ENCODE measurements at places on chromosomes 1 and 21. TPM values are rescaled to one million over a fixed set of nuclear protein-coding genes. Genes with fewer than 3 reads are reported as not detected.

The ARHGEF11 gene
- 38.4 TPM for total RNA-seq

The TSTD1 gene
- 42.6 TPM for total RNA-seq

The S100B gene
- total RNA-seq: 6.9 TPM

The RPS6KC1 gene
- total RNA-seq: 85.6 TPM

The ZSWIM5 gene
- 22.6 TPM for total RNA-seq

The NUAK2 gene
- 1.1 TPM for total RNA-seq

DNA sequence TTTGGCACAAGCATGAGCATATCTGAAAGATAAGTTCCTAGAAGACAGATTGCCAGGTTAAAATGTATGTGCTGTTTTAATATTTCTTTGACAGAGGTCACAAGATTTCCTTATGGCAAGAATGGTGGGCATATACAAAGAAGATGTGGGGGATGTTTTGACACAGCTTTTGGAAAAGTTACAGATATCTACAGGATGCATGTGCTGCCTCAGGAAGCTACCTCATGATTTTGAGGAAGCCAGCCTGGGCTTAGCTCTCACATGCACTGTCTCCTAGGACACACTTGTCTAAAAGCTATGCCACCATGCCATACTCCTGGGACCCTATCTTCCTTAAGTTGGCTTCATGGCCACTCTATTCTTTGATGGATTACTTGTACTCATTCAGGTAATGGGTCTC, 99.9 kb downstream of the C1orf94 start:
- no peak for DNase-seq

GRCh38 chr21:35814858-35815619, 245.3 kb downstream of the SETD4 start:
- DNase-seq: no peak

- no peak for DNase-seq
Measured at GRCh38 chr1:7345516-7345915, 425.6 kb upstream of the VAMP3 start.

- no peak for DNase-seq
Measured at GRCh38 chr1:202802998-202803932, 5.0 kb downstream of the KDM5B start.

GRCh38 chr1:161952607-161953172, 71.0 kb downstream of the OLFML2B start:
- no peak for DNase-seq

- DNase-seq: no peak
Measured at GRCh38 chr1:175172503-175172902, 20.1 kb downstream of the KIAA0040 start.

GRCh38 chr1:248576260-248576980, 1.9 kb upstream of the OR2T34 start:
- DNase-seq: no peak

DNA sequence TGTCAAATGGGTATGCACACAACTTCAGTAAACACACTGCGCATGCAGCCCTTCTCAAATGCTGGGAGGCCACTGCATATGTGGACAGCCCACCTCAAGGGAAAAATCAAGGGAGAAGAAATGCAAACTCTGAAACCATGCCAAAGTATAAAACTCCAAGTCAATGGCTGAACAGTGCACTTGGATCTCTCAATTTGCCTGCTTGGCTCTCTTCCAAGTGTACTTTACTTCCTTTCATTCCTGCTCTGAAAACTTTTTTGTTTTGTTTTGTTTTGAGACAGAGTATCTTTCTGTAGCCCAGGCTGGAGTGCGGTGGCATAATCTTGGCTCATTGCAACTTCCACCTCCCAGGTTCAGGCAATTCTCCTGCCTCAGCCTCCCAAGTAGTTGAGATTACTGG, 18.8 kb upstream of the COP1 start:
- no peak for DNase-seq

GRCh38 chr21:20259031-20259867, 739.0 kb upstream of the NCAM2 start:
- DNase-seq: no peak

- no peak for DNase-seq
Measured at GRCh38 chr1:220318673-220319072, 46.4 kb upstream of the RAB3GAP2 start.

DNA sequence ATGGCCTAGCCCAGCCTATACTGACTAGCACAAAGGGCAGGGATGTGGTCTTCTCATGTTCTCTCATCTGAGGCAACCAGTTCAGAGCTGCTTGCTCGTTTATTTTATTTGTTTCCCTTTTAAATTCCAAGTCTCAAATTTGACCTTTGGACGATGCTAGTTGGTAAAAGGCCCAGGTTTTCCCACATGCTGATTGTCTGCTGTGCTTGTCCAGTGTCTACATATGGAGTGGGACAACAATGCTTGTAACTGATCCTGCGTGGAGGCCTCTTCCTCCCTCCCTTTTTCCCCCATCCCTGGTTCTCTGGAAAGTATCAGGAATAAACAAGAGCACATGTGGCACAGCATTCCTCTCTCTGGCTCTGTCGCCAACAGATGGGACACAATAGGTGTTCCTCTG, 34.0 kb upstream of the BEND5 start:
- no peak for DNase-seq

DNA sequence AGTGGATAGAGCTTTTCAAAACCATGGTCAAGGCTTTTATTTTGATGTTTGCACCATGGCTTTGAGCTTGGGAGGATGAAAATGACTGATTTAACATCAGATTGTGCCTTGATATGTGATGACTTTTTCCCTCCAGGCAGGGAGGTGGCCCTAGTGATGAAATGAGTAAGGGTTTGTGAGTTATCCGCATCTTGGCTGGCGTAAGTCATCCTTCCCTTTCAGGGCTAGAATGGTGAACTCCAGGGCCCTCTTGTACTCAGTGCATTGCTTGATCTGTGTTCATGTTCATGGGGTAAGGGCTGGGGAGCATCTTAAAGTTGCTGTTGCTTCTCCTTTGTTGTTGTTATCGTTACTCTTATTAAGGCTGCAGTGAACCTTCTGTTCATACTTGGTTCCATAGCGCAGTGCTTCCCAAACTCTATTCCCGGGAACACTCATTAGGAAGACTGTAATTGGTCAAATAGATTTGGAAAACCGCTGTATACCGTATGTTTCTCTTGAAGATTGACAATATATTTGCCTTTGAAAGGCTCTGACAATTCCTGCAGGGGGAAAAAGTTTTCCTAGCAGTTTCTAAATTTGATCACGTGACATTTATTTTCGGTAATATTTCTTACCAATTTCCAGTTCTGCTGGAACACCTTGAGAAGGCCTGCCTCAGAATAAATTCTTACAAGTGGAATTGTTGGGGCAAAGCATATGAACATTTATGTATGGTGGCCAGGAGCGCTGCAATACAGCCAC, 23.1 kb downstream of the GPR137B start:
- no peak for DNase-seq

- no peak for DNase-seq
Measured at GRCh38 chr1:57517587-57518374, 93.9 kb upstream of the DAB1 start.

GRCh38 chr1:241666419-241666818, 14.3 kb downstream of the WDR64 start:
- no peak for DNase-seq

- DNase-seq: no peak
Measured at GRCh38 chr1:65765631-65766030, 27.1 kb upstream of the PDE4B start.

DNA sequence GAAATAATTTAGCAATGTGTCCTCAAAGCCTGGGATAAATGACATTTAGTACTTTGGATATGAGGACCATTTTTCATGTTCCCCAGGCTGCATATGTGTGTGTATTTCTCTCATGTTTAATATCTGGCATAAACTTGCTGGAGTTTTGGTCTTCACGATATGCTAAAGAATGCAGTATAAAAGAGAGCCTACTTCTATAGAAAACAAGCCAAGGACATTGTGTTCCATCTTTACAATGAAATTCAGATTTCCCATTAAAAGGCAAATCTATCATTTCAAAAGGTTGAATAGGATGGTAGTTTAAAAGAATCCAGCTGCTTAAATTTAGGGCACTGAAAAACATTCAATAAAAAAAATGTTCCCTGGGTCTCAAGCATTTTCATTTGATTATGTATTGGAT, 169.0 kb upstream of the C1orf105 start:
- no peak for DNase-seq

- no peak for DNase-seq
Measured at GRCh38 chr1:224809613-224810012, 119.9 kb upstream of the DNAH14 start.

DNA sequence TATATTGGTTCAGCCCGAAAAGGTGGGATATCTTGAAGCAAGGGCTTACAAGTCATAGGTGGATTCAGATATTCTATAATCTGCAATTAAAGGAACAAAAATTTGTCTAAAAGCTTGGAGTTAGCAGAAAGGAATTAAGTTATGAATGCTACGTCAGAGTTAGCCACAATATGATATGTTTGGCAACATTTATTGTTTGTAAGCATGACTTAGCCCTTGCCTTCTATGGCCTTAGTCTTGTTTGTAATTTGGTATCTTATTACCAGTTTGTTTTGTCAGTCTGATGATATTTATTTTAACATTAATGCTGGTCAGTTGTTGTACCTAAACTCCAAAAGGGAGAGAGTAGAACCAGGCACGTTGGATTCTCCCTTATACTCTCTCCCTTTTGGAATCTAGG, 43.1 kb upstream of the SUCO start:
- DNase-seq: no peak

GRCh38 chr1:198391393-198392020, 149.0 kb downstream of the ATP6V1G3 start:
- DNase-seq: no peak

- DNase-seq: no peak
Measured at GRCh38 chr1:50272912-50273311, 150.3 kb downstream of the DMRTA2 start.

- DNase-seq: peak; percentile 78
Measured at GRCh38 chr1:26225033-26225831, 8.8 kb upstream of the CEP85 start.

- no peak for DNase-seq
Measured at GRCh38 chr1:2595261-2595811, 8.8 kb downstream of the PRXL2B start.

GRCh38 chr1:109927911-109928321, 17.3 kb downstream of the CSF1 start:
- DNase-seq: no peak

DNA sequence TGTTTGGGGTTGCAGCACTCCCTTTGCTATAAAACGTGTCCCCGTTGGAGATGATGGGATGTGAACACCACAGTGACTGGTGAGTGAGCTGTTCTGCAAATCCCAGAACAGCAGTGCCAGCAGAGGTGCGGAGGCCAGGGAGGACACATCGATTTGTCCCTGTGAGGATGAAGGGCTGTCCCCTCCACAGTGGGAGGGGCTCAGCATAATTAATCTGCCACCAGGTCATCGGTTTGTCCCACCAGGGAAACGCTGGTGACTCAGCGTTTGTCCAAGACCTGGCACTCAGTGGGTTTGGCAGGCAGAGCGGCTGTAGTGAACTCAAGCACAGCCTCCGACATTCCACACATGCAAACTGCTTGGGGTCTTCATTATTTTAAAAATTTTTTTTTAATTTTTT, 22.8 kb upstream of the PDE9A start:
- no peak for DNase-seq

DNA sequence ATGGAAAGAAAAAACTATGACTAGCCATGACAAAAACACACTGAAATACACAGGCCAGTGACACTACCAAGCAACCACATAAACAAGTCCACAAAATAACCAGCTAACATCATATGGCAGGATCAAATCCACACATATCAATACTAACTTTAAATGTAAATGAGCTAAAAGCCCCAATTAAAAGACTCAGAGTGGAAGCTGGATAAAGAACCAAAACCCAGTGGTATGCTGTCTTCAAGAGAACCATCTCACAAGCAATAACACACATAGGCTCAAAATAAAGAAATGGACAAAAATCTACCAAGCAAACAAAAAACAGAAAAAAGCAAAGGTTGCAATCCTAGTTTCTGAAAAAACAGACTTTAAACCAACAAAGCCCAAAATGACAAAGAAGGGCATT, 476.2 kb upstream of the BEND5 start:
- DNase-seq: no peak

All from occipital lobe (tissue), 3 donors.